ENCODE measurements at places on chromosomes 7 and 10. TPM values are rescaled to one million over a fixed set of nuclear protein-coding genes. Genes with fewer than 3 reads are reported as not detected.

ZNF467 gene
- 1.2 TPM for total RNA-seq

C10orf62 gene
- total RNA-seq = not detected

TMEM184A gene
- total RNA-seq = 8.2 TPM

PPA1 gene
- 287 TPM for total RNA-seq

AKR1D1 gene
- total RNA-seq = not detected

SPDYE6 gene
- not detected for total RNA-seq

ADIRF gene
- 72.5 TPM for total RNA-seq

RHOBTB1 gene
- total RNA-seq = 7.2 TPM

Data from tracheal epithelial cell (primary cell).